ENCODE measurements at places on chromosomes 5 and 9. TPM values are rescaled to one million over a fixed set of nuclear protein-coding genes. Genes with fewer than 3 reads are reported as not detected.

DNA sequence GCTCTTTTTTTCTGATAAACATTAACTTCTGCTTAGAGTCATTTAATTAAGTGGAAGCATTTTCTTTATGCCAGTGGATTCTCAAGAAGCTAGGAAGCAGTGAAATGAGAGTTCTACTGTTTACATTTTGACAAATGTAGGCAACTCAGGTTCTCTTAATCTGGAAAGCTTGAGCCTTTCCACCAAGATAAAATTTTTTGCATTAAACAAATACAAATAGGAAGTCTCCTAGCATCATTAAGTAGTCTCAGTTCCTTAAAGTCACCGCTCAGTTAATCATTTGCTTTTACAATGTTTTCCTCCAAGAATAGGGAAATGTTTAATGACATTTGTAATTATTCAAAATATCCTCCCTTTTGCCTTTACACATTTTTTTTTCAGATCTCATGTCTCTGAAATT lies 290.4 kb upstream of the PDE4D start:
- no peak for DNase-seq

DNA sequence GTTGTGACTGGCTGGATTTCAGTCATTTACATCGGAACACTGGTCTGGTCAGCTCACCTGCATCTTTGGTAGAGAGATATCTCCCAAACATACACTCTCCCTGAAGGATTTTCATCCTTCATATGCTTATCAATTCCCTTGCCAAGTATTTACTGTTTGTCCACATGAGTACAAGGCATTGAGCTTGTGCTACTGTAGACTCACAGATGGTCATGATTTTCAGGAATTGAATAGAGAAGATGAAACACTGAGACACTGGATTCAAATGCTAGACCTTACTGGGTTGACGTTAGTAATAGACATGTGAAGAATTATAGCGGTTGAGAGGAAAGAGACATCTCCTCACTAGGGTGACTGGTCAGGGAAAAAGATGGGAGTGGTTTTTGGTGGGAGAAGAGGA lies 62.9 kb upstream of the ABL1 start:
- DNase-seq = no peak

PSAT1 gene
- total RNA-seq = 0.73 TPM

TMEM215 gene
- not detected for total RNA-seq

SFXN1 gene
- total RNA-seq = 30.1 TPM

TAF11L13 gene
- total RNA-seq = not detected

All from cardiac septum (tissue), 1 donor.